ENCODE measurements at places on chromosomes 1 and 21.
A peak's percentile ranks its signal among the peaks of the same experiment; 100 is the strongest.

DNA sequence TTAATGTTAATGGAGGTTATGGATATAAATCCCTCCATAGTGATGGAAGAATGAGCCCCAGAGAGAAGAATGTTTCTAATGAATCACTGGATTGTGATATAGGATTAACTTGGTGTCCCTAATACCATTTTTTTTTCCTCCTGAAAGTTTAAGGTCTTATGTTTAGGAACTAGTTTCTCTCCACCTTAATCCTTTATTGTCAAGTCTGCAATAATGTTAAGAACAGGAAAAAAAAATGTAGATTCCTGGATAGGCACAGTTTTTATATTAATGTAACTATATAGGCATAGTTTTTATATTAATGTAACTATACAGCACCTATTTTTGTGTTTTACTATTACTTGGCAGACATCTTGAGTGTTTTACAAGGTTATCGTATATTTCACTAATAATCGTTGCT lies 34.9 kb downstream of the NFIA start:
- no peak for DNase-seq

- no peak for DNase-seq
Observed at GRCh38 chr1:230120921-230121381, 53.9 kb downstream of the GALNT2 start.

GRCh38 chr21:15247613-15248012 lies 182.8 kb upstream of the NRIP1 start:
- DNase-seq = no peak

- peak; percentile 41 for DNase-seq
Observed at GRCh38 chr1:90973897-90974798, 47.7 kb downstream of the ZNF644 start.

- no peak for DNase-seq
Observed at GRCh38 chr1:226958300-226958699, 18.2 kb downstream of the COQ8A start.

GRCh38 chr1:31775210-31775999 lies 11.3 kb upstream of the ADGRB2 start:
- DNase-seq = no peak

DNA sequence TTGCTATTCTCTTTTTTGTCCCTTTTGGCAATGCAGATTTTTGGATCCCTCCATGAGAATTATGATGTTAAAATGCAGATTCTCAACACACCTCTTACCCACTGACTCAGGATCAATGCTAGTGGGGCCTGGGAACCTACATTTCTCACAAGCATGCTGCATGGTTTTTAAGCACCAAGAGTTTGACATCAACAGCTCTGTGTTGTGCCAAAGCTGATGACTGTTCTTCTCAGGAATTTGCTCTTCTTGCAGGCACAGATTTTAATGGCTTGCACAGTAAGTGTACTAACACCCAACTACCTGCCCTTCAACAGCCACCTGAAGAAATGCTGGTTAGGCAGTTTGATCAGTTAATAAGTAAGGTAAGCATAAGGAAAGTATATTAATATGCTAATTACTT lies 468.7 kb downstream of the PTBP2 start:
- DNase-seq = peak; percentile 25

- no peak for DNase-seq
Observed at GRCh38 chr1:155107309-155108264, 20.1 kb upstream of the EFNA1 start.

DNA sequence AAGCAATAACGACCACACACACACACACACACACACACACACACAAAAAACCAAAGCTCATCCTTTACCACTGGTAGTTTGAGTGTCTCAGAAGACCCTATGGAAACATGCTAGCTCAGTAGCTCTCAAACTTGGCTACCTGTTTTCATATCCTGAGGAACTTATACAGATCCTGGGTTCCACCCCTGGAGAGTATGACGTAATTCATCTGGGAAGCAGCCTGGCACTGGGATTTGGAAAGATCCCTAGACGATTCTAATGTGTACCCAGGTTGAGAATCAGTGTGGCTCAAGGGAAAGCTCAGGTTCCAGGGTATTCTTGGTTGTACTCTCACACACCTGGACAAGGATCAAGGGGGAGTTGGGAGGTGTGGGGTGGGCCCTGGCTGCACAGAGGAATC lies 85.9 kb downstream of the SELENOF start:
- DNase-seq = no peak

- no peak for DNase-seq
Observed at GRCh38 chr1:244296447-244296846, 155.3 kb downstream of the ADSS2 start.

DNA sequence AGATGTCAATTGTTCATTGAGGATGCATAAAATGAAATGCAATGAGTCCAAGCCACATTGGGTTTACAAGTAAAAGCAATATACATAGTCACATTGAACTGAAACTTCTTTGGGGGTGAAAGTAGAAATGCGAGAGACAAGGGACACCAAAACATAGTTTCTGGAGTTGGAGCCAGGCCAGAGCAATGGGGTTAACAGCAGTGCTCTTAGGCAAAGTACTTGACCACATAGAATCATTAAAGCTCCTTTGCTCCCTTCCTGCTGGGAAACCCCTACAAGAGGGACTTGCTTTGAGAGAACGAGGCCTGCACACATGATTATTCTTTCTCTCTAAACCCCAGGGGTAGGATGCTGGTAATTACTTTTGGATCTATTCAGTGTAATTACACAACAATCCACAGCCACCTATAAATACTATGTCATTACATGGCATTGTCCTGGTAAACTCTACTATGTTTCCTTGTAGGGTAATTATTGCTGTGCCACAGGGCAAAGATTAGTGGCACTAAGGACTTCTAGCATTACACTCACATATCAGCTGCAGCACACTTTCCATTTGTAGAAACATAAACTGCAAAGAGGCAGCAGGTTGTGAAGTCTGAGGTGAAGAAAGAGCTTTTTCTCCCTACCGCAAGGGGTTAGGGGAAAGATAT lies 421.6 kb upstream of the PBX1 start:
- no peak for DNase-seq

DNA sequence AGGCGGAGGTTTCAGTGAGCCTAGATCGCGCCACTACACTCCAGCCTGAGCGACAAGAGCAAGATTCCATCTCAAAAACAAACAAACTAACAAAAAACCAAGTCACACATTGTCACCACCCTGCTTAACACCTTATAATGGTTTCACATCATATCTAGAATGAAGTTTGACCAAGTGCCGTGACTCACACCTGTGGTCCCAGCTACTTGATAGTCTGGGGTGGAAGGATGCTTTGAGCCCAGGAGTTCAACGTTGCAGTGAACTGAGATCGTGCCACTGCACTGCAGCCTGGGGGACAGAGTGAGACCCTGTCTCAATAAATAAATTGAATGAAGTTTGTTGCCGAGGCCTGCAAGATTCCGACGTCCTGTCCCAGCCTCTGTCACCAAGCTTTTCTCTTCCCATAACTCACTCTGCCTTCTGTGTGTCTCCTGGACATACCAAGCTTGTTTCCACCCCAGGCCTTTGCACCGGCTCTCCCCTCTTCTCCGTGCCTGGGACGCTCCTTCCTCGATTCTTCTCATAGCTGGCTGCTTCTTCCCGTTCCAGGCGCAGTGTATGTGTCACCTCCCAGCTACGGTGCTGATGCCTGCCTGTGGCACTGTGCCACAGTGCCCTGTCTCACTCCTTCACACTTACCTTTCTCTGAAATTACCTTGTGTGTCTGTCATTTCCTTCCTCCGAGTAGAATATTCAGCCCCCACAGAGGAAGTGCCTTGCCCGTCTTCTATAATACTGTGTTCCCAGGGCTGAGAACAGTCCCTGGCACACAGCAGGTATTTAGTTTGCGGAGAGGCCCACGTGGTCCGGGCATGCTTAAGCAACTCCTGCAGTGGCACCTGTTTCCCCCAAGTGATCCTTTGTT lies 3.8 kb upstream of the SELENON start:
- no peak for DNase-seq

- no peak for DNase-seq
Observed at GRCh38 chr1:152237093-152237492, 13.1 kb upstream of the HRNR start.

GRCh38 chr21:29534448-29534847 lies 235.7 kb downstream of the BACH1 start:
- no peak for DNase-seq

Data from GM03348 (cell line).